AG08395 (cell line): ENCODE measurements at places on chromosomes 2 and 18.

- no peak for DNase-seq
These were observed 151.0 kb upstream of the DNMT3A start for GRCh38 chr2:25492726-25493125.

- DNase-seq = no peak
These were observed 98.6 kb downstream of the HNRNPLL start for GRCh38 chr2:38504169-38504568.

- DNase-seq = no peak
These were observed 67.6 kb downstream of the CRIM1 start for GRCh38 chr2:36423172-36423571.

GRCh38 chr2:148459377-148459778, 185.2 kb upstream of the EPC2 start:
- DNase-seq = no peak

GRCh38 chr2:19687017-19687659, 214.6 kb downstream of the TTC32 start:
- DNase-seq = no peak

DNA sequence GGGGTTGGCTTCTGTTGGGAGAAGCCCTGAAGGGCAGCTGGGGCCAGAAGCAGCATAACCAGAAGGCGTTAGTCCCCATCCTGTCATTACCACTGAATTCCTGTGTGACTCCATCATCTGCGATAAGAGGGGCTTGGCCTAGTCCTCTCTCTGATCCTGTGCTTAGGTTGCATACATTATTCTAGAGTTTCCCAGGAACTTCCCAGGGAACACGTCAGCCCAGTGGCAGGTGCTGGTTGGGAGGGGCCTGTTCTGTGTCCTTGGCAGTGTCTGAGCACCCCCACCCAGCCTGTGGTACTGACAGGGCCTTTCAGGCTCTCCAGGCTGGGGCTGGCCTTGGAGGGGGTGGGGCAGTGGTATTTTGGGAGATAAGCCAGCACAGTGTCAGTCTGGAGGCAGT, 4.5 kb upstream of the TOGARAM2 start:
- peak; percentile 24 for DNase-seq

DNA sequence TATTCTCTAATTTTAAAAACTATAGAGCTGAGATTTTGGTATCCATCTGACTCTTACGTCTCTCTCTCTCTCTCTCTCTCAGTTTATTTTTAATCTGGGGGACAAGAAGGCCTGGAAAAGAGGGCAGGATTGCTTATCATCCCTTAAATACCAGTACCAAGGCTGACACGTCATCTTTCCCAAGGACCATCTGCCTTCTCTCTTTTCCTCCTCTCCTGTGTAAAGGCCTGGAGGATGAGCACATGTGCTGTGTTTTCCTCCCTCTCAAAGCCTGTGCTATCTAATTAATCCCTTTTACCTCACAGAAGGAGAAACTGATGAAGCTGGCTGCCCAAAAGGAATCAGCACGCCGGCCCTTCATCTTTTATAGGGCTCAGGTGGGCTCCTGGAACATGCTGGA, 7.3 kb downstream of the IL37 start:
- no peak for DNase-seq

- DNase-seq = peak; percentile 76
These were observed 418.0 kb upstream of the TNP1 start for GRCh38 chr2:217277646-217278398.

DNA sequence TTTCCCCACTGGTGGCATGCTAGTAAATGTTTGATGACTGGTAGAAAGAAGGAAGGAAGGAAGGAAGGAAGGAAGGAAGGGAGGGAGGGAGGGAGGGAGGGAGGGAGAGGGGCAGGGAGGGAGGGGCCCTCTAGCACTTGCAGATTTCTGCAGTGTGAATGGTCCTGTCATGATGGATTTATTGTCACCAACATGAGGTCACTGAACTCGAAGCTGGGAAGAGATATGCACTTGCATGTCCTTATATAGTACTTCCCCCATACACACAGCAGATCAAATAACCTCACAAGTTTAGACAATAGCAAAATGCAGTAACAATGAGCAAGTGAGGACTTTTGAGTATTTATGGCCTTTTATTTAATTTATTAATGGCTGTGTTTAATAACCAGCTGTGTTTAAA, 44.5 kb upstream of the CXCR4 start:
- no peak for DNase-seq

- DNase-seq = no peak
These were observed 431.1 kb upstream of the CDH2 start for GRCh38 chr18:28607991-28608390.

DNA sequence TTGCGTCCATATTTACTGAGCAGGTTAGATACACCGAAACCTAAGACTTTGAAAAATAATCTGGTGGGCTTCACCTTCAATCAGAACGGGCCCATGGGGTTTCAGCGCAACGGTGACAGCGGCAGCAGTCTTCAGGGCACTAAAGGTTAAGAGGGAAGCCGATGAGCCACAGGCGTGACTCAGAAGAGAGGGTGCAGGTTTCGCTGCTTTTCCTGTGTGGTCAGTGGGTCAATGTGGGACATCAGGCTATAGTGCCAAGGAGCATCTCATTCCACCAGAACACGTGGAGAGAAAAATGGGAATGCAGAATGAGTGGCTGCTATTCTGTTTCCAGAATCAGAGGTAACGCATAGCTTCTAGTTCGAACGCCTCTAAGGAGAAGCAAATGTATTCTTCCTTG, 8.9 kb downstream of the PTGR3 start:
- DNase-seq = peak; percentile 18

- DNase-seq = no peak
These were observed 184.8 kb downstream of the CAMKMT start for GRCh38 chr2:44546459-44547127.

DNA sequence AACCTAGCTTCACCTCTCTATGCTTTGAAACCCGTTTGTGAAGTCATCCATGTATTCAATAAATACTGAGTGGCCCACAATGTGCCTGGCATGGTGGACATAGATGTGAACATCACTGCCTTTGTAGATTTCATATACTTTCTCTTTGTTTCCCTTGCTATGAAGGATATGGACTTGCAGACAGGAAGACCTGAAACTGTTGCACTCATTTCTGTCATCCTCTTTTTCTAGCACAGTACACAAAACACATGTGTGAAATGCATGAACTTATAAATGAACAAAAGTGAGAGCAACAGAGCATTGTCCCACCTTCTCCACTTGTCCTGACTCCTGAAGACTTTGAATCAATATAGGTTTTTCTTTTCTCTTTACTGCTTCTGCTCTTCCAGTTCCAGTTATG, 249.4 kb upstream of the LINC00305 start:
- DNase-seq = no peak

GRCh38 chr2:54161660-54162424, 46.4 kb downstream of the ACYP2 start:
- peak; percentile 8 for DNase-seq

- DNase-seq = no peak
These were observed 173.8 kb downstream of the NRXN1 start for GRCh38 chr2:50858156-50858555.

DNA sequence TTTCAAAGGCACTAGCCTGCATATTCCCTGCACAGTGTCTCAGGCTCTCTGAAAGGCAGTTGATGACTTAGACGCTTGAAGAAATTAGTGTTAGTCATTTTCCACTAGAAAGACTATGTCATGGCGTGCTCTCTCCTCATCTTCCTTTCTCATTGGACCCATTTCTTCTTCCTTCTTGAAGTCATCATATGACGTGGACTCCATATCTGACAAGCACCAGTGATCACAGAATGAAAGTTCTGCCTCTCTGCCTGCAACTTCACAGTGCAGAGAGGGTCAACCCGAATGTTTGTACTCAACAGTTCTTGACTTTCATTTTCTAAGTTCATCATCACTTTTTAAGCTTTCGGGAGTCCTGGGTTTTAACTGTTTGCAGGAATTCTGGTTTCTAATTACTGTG, 63.7 kb upstream of the CYRIA start:
- no peak for DNase-seq

- DNase-seq = no peak
These were observed 5.1 kb downstream of the POLR1B start for GRCh38 chr2:112547333-112547732.

GRCh38 chr2:126893606-126894005, 5.1 kb upstream of the TEX51 start:
- DNase-seq = no peak

DNA sequence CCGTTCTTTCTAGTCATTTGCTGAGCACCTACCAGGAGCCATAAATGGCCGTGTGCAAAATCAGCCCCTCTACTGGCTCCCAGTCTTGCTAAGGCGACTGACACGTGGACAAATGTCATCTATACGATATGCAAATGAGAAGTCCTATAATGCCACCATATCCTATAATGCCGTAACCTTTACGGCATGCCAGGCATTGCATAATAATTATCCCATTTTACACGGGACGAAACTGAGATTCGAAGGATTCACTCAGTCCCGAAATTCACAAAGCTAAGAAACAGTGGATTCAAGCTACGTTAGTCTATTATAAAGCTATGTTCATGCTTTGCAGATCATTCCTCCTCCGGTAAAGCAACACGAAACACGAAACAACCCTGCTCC, 34.1 kb upstream of the RNF149 start:
- no peak for DNase-seq

DNA sequence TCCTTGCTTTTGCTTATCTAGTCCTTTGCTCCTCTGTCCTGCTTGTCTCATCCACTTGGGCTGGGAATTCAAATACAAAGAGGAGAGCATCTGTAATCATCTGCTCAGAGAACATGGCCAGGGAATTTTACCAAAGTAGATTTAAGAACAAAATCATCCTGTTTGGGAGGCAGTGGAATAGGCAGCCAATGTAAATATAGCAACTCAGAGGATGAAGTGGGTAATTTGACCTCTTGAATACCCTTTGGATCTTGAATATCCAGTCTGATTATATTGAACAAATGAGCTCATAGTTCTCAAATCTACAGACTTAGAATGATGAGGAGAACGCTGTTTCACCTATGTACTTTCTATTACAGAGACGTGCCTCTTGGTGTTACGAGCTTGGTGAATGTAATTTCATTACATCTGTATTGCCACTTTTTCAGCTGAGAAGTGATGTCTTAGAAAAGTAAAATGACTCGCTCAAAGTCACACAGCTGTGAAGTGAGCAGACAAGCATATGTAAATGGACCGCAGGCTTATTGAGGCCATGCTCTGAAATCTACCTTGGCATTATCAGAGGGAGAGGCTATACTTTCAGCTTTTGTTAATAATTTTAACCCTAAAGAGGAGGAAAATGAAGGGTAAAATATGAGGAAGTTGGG, 266.3 kb downstream of the MTX2 start:
- no peak for DNase-seq

GRCh38 chr2:190908532-190908931, 27.9 kb downstream of the GLS start:
- DNase-seq = no peak

- no peak for DNase-seq
These were observed 53.2 kb upstream of the CUL3 start for GRCh38 chr2:224638301-224638823.

DNA sequence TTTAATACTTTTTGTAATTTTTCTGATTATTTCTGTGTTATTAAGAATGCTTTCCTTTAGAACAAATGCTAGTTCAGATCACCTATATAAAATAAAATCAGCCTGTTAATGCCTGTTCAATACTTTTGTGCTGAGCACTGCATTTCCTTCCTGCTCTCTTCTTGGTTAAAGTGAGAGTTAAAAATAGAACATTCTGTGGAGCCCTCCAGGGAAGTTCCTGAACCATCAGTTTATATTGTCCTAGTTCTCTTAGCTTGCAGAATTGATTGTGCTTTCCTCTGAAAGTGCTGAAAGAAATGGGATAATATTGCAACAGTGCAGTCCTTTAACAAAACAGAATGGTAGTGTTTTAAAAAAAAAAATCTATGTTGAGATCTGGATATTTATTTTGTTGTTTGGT, 74.6 kb upstream of the UBXN4 start:
- no peak for DNase-seq

DNA sequence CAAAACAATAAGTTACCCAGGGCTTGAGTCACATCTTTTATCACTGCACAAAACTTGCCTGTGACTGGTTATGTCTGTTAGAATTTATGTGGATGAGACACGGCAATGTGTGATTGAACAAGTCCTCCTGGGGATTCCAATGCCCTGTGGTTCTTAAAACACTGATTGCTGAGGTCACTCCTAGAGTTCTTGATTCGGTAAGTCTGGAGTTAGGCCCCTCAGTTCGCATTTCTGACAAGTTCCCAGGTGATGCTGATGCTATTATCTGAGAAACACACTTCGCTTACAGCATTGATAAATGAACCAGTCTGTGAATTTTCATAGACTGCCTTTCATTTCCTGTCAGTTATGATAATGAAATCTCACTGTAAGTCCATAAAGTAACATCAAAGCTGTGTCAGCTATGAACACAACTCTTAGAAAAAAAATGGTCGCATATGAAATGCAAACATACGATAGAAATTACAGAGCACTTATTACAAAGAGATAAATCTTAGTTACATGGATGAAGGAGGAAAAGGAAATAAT, 214.0 kb downstream of the DLGAP1 start:
- no peak for DNase-seq

DNA sequence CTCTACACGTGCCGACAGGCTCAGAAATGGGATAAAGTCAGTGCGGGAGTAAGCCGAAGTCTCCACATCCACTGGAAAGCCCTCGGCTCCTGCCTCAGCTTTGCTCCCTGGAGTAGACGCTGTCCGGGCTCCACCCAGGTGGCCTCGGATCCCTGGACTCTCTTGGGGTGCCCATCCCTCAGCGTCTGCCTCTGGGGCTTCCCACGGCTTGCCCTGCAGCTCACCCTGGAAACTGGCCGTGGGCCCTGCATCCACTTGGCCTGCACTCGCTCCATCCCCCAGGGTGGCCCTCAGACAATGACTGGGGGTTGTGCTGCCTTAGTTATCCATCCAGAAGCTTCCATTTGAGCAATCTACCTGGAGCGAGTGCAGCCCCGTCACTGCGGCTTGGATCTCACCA, 36.2 kb upstream of the TAF1B start:
- DNase-seq = no peak

GRCh38 chr2:24915796-24916195, 4.2 kb downstream of the ADCY3 start:
- DNase-seq = no peak
